LHCN-M2 (cell line): ENCODE measurements at places on chromosomes 13 and 19. TPM values are rescaled to one million over a fixed set of nuclear protein-coding genes. Genes with fewer than 3 reads are reported as not detected.

Gene ZNF226
- total RNA-seq = 22.4 and 24.7 TPM in 2 replicates

DNA sequence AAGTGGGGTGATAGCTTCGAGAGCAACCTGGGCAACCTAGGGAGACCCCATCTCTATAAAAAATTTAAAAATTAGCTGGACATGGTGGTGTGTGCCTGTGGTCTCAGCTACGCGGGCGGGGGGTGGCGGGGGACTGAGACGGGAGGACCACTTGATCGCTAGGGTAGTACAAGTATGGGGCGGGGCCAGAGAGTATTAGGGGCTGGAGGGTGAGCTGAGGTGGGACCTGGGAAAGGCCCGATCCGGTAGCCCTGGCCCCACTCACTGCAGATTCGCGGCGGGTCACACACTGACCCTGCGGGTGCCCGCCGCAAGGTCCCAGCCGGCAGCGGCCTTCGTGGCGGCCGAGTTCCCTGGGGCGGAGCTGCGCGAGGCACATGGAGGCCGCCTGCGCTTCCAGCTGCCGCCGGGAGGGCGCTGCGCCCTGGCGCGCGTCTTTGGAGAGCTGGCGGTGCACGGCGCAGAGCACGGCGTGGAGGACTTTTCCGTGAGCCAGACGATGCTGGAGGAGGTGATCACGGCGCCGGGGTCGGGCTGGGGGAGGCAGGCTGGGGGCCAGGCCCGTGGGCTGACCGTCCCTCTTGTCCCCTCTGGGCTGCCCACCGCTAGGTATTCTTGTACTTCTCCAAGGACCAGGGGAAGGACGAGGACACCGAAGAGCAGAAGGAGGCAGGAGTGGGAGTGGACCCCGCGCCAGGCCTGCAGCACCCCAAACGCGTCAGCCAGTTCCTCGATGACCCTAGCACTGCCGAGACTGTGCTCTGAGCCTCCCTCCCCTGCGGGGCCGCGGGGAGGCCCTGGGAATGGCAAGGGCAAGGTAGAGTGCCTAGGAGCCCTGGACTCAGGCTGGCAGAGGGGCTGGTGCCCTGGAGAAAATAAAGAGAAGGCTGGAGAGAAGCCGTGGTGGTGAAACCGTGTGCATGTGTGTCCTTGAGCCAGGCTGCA lies 2.0 kb upstream of the ARHGAP45 start:
- no peak for DNase-seq

Gene ALDH16A1
- total RNA-seq = 34.8 and 42.6 TPM in 2 replicates

Gene HRC
- total RNA-seq = 2.2 TPM in 1 of 2 replicates, not detected in the other

Gene TLE5
- 257 and 316 TPM in 2 replicates for total RNA-seq
